CD4-positive, CD25-positive, alpha-beta regulatory T cell (primary cell): ENCODE measurements at places on chromosomes 11 and 22.

GRCh38 chr11:110896358-110896757 is 184.1 kb upstream of the ARHGAP20 start:
- no peak for DNase-seq

GRCh38 chr22:43951391-43951790 is 3.9 kb upstream of the SAMM50 start:
- DNase-seq, result no peak

DNA sequence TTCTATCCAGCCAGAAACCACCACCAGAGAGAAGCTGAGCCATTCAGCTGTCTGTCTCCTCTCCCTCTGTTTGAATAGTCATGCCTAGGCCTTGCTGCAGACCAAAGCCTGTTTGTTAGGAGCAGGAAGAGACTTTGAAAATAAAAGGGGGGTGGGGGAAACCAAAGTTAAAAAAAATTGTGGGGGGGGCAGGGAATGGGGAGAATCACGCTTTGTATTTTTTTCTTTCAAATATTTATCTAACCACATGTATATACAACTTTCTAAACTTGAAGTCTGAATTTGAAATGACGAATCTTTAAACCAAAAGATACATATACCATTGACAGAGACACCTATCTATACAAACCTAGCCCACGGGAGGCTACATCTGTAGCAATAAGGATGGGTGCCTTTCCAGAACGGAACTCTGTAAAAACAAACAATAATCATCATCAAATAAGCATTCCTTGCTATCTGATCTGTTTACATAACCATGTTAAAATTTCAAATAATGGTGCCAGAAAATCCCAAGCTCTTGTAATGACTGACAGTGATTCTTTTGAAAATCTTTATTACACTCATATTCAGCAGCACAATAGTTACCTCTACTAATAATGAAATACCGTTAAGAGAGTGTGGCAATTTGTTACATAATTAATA is 14.3 kb downstream of the DDX17 start:
- DNase-seq, result no peak

DNA sequence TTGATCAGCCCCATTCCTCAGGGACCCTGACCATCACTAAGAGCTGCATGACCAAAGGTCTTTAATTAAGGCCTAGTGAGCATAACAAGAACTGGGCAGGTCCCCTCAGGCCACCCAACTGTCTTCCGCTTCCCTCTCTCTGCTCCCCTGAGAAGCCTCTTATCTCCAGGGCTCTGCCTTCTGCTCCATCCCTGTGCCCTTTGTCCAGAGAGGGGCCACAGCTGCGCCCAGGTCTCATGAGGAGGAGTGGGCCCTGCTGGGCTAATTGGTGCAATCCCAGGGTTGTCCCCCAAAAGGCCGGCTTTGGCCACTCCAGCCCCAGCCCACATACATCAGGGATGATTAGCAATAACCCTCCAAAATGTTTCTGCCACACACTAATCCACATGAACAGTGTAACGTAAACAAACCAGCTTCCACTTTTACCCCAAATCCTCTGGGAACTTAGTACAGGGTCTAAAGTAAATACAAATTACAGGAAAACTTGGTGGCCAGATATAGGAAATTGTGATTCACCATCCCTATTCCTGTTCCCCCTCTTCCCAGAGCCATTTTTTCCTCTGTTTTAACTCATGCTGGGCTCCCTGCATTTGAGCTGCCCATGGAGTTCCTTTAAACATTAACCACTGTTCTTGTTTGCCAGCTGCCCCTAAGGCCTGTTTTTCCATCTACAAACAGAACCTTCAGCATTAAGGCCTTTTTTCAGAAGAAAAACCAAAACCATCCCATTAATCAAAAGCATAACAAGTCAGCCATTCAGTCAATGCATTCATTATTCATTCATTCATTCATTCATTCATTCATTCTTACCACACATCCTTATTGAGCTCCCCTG is 34.6 kb upstream of the CAVIN3 start:
- DNase-seq, result no peak
